HT-29 (cell line): ENCODE measurements at places on chromosomes 11 and 22. TPM values are rescaled to one million over a fixed set of nuclear protein-coding genes. Genes with fewer than 3 reads are reported as not detected.

UBQLN3 gene
- not detected in 2 replicates for total RNA-seq

PRODH gene
- total RNA-seq, result 1.4 and 2.0 TPM in 2 replicates

TMEM151A gene
- 0.05 and 0.08 TPM in 2 replicates for total RNA-seq

ZNF74 gene
- 18.6 and 22.2 TPM in 2 replicates for total RNA-seq

CBLIF gene
- not detected in 2 replicates for total RNA-seq

CASP5 gene
- not detected in 2 replicates for total RNA-seq

PLEKHB1 gene
- 43.0 and 46.5 TPM in 2 replicates for total RNA-seq

OR51E2 gene
- 0.20 TPM in 1 of 2 replicates, not detected in the other for total RNA-seq

MAP6 gene
- not detected in 2 replicates for total RNA-seq

CCDC15 gene
- 1.2 and 1.3 TPM in 2 replicates for total RNA-seq

SLC43A1 gene
- 47.7 and 60.8 TPM in 2 replicates for total RNA-seq

OR51B2 gene
- not detected in 2 replicates for total RNA-seq

GLYAT gene
- not detected in 2 replicates for total RNA-seq
